ENCODE measurements at places on chromosomes 2 and 18.

DNA sequence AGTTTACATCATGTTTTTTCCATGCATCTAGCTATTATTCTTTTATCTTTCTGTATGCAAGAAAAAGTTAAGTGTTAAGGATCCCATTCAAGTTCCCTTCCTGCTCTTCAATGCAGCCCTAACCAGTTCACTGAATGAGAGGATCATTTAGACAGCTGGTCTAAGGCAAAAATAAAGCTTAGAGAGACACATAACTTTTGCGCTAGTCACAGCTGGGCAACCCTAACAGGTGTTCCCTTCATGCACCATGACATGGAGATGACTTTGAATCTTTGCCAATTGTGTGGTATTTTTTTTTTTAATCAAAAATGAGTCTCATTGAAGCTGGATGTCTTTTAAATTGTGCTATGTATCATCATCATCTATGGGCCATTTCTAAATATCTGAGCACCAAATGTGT is 393.8 kb upstream of the CYRIA start:
- no peak for DNase-seq

DNA sequence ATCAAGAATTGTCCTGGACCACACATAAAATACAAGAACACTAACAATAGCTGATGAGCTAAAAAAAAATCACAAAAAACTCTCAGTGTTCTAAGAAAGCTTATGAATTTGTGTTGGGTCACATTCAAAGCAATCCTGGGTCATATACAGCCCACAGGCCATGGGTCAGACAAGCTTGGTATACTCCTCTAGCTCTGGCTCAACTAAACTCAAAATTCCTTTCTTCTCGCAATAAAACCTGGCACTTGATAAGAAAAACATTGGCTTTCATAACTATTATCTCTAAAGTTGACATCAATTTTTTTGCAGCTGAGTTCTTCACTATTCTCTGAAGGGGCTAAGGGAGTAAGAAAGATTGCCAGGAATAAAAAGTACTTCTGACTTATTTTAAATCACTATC is 38.3 kb downstream of the FBXO48 start:
- no peak for DNase-seq

DNA sequence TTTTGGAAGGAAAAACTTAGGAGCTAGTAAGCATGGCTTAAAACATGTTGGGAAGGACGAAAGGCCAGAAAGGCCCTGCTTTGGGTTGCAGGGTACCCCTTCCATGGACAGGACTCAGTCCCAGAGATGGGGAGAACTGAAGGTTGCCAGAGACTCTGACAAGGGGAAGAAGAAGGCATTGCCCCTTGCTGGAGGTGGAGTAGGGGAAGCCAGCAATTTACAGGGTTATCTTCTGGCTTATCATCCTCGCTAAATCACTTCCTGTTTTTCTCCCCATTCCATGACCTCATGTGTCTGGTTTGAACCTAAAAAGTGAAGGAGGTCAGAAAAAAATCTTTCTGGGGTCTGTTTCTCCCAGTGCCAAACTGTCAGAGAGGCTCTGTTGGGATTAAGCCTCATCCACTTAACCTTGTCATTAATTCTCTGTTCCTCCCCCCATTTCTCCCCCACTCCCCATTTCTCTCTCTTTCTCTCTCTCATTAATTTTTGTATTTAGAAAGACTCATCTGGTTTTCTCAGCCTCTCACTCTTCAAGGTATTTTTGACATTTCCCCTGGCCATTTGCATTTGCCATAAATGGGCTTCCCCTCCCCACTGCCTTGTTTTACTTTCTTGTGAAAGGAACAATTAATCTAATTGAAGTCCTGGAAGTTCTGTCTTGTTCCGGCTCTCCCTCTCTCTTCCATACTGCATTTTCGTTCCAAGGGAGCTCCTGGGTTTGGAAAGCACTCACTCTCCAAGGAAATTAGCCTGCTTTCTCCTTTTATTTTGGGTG is 17.4 kb downstream of the NRP2 start:
- no peak for DNase-seq

DNA sequence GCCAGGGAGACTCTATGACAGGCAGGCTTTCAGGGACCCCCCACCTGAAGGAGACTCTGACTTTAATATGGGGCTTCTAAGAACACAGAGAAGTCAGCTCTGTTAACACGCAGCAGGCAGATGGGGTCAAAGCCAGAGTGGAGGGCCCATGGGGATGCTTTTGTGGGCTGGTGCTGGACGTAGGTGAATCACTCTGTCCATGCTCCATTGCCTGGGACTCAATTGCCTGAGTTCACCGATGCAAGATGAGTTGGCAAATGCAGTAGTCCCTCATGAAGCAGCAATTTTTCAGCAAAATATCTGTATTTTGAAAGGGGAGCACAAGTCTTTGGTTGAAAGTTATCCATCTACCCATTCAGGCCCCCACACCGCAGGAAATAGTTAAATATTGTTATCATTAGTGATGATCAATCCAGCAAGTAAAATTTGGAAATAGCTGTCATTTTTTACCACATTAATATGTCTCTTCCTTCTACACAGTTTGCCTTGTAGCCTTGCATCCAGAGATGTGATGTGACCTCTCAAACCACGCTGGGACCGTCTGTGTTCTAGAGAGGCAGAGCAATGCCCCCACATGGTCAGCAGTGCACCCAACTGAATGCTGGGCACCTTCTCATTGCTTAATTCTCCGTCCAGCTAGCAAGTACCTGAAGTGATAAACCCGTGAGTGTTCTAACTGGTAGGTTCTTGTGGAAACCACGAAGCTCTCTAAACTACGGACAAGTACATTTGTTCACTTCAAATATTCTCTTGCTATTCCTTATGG is 34.8 kb upstream of the FAM110C start:
- no peak for DNase-seq

DNA sequence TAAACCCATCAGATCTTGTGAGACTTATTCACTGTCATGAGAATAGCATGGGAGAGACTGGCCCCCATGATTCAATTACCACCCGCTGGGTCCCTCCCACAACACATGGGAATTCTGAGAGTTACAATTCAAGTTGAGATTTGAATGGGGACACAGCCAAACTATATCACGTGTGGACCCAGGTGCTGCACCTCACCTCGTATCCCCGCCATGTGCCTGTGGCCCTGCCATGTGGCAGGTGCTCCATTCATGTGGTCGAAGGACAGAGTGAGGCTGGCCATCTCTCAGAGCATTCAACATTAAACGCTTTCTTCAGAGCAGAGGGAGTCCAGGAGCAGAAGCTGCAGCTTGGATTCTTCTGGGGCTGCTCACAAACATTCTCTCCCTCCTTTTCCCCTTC is 32.3 kb downstream of the MROH2A start:
- no peak for DNase-seq

GRCh38 chr2:185979546-185980071 is 241.0 kb downstream of the FSIP2 start:
- DNase-seq = no peak

DNA sequence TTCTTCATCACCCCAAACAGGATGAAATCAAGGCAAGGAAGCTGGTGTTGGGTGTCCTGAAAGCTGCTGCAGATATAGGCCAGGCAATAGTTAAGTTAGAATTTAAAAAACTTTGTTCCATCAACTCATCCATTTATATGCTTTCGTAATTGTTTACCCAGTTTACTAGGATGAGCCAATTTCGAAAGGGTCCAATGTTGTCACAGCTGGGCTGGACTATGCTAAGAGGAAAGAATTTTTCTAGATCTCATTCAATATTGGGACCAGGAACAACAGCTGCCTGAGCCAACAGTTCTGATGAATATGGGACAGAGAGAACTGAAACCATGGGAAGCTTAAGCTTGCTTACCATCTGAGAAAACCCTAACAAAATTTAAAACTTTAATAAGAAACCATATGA is 21.6 kb upstream of the SP3 start:
- no peak for DNase-seq

DNA sequence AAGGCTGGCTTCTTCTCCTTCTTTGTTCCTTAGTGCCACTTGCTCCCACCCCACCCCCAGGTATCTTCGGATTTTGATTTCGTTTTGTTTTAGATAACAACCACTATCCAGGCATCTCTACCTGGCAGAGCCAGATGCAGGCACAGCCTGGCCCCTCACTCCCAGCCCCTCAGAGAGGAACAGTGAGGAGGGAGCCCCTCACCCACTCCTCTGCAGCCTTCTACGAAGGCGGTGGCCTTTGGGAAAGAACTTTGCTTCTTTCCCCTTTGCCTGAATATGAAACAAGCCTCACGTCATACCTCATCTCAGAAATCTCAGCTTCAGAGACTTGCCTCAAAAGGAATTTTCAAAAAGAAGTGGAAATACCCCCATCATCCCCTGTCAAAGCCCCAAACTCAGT is 6.3 kb upstream of the CYP26B1 start:
- no peak for DNase-seq

DNA sequence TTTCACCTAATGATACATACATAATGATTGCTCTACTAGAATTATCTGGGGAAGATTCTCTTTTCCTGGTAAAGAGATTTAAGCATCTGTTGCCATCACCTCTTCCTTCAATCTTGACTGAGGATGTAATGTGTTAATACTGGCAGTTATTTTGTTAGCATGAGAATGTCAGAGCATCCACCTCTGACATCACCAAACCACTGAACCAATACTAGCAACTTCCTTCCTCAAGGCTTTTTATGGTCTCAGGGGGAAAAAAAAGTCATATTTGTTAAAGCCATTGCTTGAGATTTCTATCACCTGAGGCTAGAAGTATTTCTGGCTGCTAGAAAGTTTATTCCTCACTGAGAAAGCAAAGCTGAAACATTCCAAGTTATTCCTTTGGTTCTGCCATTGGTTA is 48.5 kb downstream of the DSEL start:
- no peak for DNase-seq

- DNase-seq = no peak
Measured at GRCh38 chr2:17311771-17312511, 206.3 kb downstream of the RAD51AP2 start.

DNA sequence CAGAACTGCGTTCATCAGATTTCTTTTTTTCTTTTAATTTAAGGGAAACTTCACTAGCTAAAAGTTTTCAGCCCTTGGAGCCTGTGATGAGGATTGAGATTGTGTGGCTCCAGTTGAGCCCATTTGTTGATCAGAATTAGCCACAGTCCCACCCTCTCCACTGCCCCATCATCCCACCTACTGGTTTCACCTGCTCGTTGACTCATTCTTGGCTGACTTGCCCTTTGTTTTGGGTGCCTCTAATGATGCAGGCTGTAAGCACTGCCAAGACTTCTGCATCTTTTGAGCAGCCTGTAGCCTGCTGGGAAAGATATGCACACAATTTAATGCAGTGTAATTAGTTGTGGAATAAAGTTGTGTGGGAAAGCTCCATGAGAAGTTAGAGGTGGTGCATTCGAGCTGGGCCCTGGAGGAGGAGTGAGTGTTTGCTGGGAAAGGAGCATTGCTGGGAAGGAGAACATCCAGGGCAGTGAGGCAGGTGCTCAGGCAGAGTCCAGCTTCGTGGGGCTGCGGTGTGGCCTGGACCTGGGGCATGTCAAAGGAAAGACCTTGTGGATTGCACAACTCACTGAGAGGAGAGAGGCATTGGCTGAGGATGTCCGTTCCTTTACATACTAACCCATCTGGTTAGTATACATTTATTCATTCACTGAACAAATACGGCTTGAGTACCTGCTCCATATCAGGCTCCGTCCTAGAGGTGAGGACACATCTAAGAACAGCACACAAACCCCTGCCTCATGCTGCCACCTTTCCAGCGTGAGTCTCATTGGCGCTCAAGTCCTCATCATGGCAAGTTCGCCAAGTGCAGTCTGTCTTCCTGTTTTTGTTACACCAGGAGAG is 18.2 kb downstream of the ASPRV1 start:
- no peak for DNase-seq

DNA sequence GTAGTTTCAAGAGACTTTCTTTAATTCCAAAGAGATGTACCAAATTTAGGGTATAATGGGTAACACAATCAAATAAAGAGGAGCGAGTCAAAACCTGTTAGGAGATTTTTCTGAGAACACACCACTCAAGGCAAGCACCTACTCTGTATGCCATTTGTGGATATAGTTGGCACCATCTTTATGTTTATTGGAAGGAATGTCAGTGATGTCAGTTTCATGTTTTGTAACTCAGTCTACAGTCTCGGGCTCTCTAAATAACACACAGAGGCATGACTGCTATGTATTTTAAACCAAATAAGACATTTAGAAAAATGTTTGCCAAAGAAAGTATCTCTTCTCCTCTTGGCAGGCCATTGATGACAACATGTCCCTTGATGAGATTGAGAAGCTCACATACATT is 59.7 kb downstream of the CPS1 start:
- no peak for DNase-seq

DNA sequence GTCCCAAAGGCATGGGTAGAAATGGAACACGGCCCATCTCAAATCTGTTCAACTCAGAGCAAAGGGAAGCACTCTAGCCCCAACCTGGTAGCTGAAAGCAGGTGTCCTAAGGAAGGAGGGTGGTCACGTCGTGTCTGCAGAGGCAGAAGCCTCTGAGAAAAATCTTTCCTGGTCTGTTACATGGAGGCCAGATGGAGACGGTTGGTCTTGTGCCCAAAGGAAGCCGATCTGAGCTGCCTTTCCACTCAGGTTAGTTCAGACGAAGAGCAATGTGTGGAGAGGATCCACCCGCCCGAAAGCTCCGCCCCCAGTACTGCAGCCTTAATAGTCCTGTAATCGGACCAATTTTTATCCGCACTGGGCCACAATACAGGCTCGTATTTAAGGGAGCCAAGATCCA is 54.9 kb upstream of the AMMECR1L start:
- no peak for DNase-seq

Data from thoracic aorta (tissue), 2 donors.